ENCODE measurements at places on chromosomes 7 and 10.

- peak; percentile 64 for DNase-seq
Measured at GRCh38 chr10:95560278-95561176, 644 bp downstream of the SORBS1 start.

- DNase-seq, result no peak
Measured at GRCh38 chr7:32639122-32639521, 143.8 kb downstream of the AVL9 start.

- no peak for DNase-seq
Measured at GRCh38 chr7:27734583-27734982, 5.4 kb upstream of the TAX1BP1 start.

GRCh38 chr10:90968328-90969081 is 47.6 kb upstream of the ANKRD1 start:
- DNase-seq, result no peak

DNA sequence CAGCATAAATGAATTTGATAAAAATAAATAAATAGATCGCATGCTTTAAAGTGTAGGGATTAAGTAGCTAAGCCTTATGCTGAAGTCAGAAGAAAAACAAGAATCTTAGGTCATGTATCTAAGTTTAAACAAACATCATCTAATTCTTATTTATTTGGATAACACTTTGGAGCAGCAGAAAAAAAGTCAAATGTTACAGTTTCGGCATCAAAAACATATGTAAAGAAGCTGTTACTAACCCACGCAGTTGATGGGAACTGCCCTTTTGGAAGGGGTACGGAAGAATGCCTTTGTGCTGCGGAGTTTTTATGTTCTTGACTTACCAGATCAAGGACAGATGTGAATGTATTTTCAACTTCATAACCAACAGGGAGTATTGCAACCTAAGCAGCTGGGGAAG is 37.3 kb upstream of the HABP2 start:
- no peak for DNase-seq

DNA sequence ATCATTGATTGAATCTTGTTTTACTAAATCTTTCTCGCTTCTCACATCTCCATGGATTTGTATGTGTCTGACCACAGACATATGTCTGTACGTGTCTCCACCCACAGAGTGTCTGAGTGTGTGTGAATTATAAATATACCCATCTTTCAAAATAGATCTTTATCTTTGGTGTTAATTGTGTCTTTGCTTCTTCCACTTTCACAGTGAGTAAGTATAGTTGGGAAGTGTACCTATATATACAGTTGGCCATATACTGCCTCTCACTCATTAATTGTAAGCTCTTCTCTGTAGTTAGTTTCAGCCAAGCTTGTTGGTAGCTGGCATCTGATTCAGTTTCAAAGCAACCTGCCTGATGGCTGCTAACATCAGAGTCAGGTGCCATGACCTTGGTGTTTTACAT is 18.4 kb downstream of the EEPD1 start:
- no peak for DNase-seq

- DNase-seq, result no peak
Measured at GRCh38 chr7:82051601-82052000, 281.8 kb upstream of the HGF start.

GRCh38 chr10:99917963-99918825 is 91.6 kb downstream of the DNMBP start:
- DNase-seq, result no peak
